ENCODE measurements at places on chromosomes 1 and 21.

DNA sequence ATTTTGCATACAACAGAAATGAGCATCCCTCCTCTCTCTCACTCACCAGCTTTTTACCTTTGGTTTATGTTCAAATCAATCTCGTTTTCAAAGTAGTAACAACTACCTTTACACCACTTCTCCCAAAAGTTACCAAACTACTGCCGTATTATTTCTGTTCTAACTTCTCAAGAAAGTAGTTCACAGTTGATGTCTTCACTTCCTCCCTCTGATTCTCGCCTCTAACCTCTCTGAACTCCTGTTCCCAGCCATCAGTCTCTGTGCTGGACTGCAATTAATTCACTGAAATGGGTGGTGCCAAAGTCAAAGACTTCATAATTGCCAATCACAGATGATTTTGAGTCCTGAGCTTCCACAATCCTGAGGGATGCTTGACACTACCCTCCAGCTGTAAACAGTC lies 54.0 kb downstream of the ZNF281 start:
- DNase-seq = no peak

DNA sequence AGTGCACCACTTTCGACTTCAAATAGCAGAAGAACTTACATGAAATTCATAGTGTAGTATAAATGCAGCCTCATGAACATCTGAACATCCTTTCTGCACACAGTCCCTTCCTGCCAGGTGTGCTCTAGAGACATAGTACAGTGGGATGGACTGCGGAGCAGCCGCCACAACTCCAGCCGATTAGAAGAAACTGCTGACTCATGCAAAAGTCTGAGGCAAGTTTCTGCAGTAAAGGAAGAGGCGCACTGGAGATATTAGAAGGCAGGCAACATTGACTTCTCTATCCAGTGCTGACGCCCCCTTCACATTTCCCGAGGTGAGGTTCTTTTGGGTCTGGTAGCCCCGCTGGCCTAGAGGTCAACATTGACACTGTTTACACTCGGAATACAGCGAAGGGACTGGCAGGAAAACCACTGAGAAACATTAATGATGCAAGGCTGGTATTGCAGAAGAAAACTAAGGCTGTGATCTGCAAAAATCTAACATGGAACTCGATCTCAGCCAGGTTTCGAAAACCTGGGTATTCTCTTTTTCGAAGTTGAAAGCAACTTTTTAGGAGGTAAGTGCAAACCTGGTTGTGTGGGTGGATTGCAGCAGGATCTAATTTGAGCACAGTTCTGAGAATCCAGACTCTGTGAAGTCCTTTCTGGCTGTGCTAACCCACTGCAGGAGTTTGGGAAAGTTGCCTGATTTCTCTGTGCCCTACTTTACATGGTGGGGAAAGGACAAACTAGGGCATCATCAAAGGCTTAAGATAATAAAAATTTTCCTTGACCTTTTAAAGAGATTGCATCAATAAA lies 90.7 kb downstream of the CDC7 start:
- DNase-seq = no peak

DNA sequence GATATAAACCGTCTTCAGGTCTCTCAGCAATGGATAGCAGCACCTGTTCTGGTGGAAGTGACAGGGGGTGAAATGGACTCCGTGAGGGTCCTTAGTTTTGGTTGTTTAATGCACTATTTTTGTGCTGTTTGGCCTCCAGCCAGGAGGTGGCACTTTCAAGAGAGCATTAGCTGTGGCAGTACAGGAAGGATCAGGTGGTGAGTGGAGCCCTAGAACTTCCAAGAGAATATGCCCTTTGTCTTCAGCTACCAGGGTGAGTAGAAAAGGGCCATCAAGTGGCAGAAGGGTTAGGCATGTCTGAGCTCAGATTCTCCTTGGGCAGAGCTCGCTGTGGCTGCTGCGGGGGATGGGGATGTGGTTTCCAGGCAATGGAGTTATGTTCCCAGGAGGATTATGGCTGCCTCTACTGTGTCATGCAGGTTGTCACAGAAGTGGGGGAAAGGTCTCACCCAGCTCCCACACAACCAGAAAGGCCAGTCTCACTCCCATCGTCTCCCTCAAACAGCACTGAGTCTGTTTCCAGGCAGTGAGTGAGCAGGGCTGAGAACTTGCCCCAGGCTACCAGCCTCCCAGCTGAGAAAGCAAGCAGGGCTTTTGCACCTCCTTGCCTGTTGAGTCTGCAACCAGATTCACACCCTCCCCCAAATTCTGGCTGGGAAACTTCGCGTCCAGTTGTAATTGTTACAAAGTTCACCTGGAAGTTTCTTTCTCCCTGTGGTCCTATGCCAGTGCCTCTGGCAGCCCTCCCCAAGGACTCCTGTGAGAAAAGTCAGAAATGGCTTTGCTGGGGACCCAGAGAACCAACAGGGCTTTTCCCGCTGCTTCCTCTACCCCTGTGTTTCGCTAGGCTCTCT lies 39.1 kb upstream of the TTLL7 start:
- no peak for DNase-seq

- no peak for DNase-seq
These were observed 41.8 kb upstream of the BCL10 start for GRCh38 chr1:85318217-85318616.

DNA sequence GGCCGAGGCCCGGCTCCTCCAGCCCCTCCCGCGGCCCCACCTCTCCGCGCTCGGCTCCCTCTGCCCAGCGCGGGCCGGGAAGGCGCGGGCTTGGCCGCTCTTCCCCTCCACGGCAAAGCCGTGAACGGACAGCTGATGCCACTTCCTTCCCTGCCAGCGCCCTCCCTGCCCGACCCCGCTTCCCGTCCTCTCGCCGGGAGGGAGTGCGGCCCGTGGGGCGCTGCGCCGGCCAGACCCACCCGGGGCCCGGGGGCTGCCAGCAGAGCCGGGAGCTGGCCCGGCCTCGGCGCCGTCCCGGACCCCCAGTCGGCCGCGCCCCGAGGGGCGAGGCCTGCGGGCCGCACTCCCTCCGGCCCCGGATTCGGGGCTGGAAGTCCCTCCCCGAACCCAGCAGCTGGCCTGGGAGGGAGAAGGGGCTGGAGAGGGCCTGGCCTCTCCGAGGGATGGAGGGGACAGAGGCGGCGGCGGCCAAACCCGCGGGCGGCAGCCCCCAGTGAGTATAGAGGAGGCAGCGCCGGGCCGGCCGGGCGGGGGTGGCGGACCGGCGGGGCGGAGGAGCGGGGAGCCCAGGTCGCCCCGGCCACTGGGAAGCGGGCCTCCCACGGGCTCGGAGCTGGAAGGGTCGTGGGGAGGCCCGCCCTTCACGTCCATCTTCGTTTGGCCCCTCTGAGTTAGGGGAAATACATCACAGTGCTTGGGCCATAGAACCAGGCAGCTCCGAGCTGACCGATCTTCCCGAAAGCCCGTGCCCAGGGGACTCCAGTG lies at the start of gene KIAA1614:
KIAA1614 (plus strand) TSS at position 97 of the 765 bp plus-strand sequence; CDS start at position 444, 347 bp downstream.
- DNase-seq = no peak

DNA sequence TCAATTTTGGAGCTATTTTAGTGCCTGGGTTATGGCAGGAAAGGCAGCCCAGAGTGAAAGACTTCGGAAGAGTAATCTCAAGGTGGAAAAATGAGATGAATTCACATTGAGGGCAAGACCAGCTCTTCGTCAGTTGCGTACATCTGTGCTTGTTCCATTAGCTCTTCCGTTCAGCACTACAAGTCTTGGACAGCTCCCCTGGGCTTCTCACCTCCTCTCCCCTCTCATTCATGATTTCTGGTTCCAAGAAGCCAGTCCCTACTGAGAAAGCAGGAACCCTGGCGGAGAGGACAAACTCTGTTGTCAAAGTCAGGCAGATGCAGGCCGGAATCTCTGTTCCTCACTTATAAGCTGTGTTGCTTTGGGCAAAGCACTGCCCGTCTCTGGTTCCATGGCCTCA lies 76.5 kb downstream of the ACTL8 start:
- peak; percentile 44 for DNase-seq

DNA sequence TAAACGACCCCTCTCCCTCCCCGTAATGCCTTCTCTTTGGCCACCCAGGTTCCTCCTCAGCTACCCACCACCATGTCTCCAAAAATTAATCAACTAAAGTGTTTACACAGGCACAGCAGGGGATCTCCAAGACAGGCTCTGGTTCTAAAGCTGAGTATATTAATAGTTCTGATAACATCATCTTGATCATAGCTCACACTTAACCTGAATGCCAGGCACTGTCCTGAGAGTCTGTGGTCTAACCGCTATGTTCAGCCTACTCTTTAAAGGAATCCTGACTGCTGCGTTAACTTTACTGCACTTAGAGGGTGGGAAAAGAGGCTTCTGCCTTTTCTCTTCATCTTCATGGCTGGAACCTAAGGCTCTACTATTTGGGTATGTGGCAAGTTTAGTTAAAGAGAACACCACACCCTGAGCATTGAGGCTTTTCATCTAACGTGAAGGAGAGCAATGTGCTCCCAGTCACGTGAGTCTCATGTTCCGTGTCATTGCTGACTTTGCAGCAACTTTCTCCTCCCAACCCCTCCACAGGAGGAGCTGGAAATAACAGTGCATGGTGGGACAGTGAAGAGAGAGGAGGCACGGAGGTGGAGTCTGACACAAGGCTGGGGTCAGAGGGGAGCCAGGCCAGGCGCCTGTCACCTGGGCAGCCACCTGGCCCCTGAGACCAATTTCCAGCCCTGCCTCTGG lies 86.4 kb downstream of the FAM78B start:
- DNase-seq = no peak

DNA sequence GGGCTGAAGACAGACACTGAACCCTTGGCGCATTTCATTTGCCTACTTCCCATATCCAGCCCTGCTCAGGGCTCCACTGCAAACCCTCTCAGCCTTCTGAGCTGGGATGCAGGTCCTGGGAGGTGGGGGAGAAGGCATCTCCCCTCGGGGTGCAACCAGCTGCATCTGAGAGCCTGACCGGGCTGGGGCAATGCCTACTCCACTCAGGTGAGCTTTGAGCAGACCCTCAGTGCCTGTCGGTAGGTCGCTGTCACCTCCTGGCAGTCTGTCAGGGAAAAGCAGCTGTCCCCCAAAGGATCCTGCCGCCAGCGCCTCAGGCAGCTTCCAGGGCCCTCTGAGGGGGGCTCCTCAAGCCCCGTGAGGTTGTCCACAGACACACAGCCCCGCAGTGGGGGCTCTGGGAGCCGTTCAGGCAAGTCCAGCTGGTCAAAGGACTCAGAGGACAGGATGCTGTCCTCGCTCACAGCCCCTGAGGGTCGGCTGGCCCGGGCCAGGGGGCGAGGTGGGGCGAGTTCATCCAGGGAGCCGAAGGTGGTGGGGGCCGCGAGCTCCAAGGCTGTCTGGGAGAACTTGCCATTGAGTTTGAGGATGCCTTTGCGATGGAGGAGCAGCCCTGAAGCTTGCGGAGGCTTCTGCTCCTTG lies 18.2 kb downstream of the NUAK2 start:
- no peak for DNase-seq

- no peak for DNase-seq
These were observed 29.7 kb downstream of the ECE1 start for GRCh38 chr1:21260405-21261125.

- no peak for DNase-seq
These were observed 446.8 kb downstream of the PLPP3 start for GRCh38 chr1:56132520-56132919.

- peak; percentile 39 for DNase-seq
These were observed 546 bp downstream of the ELOVL1 start for GRCh38 chr1:43367026-43367903.

GRCh38 chr1:29972421-29973053 lies 736.2 kb downstream of the PTPRU start:
- no peak for DNase-seq

DNA sequence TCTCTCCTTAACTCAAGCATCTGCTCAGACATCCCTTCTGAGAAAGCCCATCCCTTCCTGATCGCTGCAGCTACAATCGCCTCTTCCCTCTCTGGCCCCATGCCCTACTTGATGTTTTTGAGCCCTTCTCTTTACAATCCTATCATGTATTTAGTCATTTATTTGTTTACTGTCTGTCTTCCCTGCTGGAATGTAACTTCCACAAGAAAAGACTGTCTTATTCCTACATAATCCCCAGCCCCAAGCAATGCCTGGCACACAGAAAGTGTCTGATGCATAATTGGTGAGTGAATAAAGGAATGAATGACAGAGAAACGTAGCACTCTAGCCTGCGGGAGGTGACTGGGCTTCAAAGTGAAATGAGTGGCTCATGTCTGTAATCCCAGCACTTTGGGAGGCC lies 25.4 kb downstream of the ECE1 start:
- no peak for DNase-seq

DNA sequence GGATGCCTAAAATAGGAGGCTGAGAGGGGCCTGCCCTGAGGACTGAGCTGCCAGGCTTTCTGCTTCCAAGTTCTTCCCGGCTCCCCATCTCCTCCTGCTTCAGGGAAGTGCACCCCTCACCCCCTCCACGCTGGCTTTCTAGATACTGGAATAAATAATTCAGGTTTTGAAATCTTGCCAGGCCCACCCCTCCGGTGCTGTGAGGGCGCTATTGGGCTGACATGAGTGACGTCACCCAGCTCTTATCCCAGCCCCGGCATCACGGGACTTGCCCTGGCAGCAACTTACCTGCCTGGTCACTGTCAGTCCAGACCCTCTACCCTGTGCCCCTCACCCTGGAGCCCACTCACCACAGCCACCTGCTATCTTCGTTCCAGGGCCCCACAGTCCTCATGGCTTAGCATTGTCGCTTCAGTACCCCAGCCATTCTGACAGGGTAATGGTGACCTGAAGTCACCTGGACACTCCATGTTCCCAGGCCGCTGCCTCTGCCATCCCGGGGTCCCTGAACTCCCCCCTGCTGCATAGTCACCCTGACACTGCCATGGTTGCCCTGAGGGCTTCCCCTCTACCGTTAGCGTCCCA lies 819 bp upstream of the GPR3 start:
- no peak for DNase-seq

GRCh38 chr1:61087571-61087970 lies 5.2 kb downstream of the NFIA start:
- DNase-seq = no peak
